T1000 (cell line): ENCODE measurements at places on chromosomes 5 and 9.
A peak's percentile ranks its signal among the peaks of the same experiment; 100 is the strongest.

GRCh38 chr9:125439434-125440272 lies 178.0 kb downstream of the GAPVD1 start:
- DNase-seq = no peak

GRCh38 chr5:176796970-176797369 lies 13.4 kb upstream of the UNC5A start:
- DNase-seq = no peak

DNA sequence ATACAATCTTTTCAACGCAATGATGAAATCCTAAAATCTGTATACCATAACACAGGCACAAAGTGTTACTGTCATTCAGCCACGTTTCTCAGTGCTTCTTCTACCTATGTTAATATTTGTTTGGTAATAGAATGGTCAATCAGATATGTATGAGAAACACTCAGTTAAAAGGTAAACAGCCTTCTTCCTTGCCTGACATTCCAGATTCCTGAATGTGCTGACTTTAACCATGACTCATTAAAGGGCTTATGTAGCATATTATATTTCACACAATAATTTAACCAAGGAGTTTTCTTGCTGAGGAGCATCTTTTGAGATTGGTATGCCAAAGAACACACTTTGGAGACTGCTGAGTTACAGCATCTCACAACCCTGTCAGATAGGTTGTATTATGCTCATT lies 187.6 kb downstream of the CETN3 start:
- no peak for DNase-seq

GRCh38 chr9:33473643-33474352 lies at the start of gene NOL6:
TSS of gene NOL6 (minus strand) at chr9:33473924. CDS start at chr9:33473842, 82 bp downstream.
- DNase-seq = peak; percentile 92

DNA sequence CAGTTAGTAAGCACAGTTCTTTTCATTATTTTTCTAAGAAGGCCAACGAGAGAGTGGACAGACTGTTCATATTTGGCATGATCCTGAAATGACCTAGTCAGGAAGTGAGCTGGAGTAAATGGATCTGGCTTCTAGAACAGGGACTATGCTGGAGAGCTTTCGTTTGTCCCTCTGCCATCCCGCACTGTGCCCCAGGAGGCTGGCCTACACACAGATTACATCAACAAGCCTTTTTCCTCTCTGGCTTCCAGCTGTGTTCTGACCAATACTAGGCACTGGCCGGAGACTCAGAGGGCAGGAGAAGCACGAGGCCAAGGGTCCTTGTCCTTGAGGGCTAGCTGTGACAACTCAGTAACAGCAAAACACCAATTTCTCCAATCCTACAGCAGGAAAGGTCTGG lies 127.8 kb downstream of the MED27 start:
- no peak for DNase-seq

- DNase-seq = no peak
These were observed 47.2 kb downstream of the RAB24 start for GRCh38 chr5:177256296-177256695.

DNA sequence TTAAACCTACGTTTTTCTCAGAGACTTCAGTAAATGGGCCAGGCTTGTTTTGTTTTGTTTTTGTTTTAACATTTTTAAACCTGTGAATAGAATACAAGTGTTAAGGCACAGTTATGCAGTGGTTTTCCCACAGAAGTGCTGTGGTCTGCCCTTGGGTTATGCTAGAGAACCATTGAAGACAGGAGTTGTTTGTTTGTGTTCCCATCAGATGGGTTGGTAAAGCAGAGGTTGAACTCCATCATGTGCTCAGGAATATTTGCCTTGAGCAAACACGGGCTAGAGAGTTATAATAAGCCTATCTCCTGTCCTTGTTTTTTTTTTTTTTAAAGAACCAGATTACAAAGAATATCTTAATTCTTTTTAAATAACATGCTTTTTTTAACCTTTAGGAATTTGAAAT lies 28.5 kb downstream of the RHOBTB3 start:
- no peak for DNase-seq

DNA sequence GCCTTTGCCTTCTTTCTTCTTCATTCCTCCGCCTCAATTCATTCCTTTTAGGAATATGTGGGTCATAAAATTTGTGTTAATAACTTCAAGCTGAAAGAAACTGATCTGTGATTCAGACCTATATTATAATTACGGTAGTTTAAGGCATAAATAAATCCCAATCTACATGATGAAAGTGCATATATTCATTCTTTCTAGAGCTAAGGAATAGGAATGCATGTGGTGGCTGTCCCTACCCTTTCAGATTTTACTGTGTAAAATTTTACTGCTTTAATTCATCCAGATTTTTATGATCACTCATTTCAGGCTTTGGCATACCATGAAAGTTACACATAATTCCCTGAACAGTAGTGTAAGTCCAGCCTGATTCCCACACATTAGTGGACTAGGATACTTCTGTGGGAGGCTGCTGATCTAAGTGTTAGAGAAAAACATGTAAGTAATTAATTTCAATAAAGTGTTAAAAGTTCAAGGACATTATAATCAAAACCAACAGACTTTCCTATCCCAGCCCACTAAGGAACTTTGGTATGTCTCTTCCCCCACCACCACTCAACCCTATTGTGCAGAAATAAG lies 83.1 kb downstream of the HINT1 start:
- no peak for DNase-seq

DNA sequence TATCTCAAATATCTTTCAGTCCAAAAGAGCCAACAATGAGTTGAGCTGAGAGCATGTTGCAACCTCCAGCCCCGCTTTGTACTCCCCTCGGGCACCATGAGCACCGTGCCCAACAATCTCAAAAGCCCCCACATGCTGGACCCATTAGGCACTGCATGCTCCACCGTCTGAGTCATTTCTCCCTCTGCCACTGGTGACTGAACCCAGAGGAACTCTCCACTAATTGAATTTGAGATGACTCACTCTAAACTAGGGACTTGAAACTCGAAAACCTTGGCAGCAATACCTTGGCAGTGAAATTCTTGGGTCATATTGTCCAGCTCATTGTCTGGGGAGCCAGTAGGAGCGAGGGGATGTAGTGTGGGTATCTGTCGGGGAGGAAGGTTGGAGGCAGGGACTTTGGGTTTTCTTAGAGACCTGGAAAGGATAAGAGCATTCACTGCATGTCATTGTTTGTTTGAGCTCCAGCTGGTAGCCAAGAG lies 49.9 kb upstream of the SLIT3 start:
- peak; percentile 90 for DNase-seq

DNA sequence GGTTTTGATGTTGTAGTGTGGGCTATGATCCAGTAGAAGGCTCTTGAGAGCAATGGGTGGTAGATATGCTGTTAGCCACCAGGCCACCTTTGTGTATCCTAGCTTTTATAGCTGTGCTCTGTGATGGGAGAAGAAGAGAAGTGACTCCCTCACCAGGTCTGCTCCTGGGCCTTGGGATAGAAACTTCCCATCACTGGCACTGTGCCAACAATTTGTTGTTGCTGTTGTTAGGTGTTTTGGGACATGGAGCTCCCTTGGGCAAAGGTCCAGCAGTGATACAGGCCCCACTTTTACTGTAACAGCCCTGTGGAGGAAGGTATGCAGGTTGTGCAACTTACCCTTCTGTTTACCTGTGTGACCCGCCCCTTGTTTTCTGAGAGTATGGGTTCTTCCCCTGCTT lies 570.9 kb upstream of the GRIN3A start:
- DNase-seq = no peak
